ENCODE measurements at places on chromosomes 5 and 9. TPM values are rescaled to one million over a fixed set of nuclear protein-coding genes. Genes with fewer than 3 reads are reported as not detected.

Gene TICAM2
- total RNA-seq = 1.6 TPM

Gene RAB3C
- not detected for total RNA-seq

Gene REEP2
- total RNA-seq = 6.5 TPM

Gene OLFML2A
- 44.5 TPM for total RNA-seq

Gene WHRN
- total RNA-seq = 18.0 TPM

Gene ITGA1
- total RNA-seq = 1.6 TPM

Gene BARHL1
- not detected for total RNA-seq

Gene PCDHA8
- total RNA-seq = 0.10 TPM

Gene PCDHGB3
- total RNA-seq = 0.49 TPM

Gene DNAJC21
- total RNA-seq = 54.5 TPM

Gene IL4
- not detected for total RNA-seq

Gene TRIM36
- 1.6 TPM for total RNA-seq

Gene SPRY4
- 35.6 TPM for total RNA-seq

Gene TMED7
- 113 TPM for total RNA-seq

Gene GABRP
- not detected for total RNA-seq

Gene NREP
- total RNA-seq = 4.9 TPM

Gene ANKRD31
- total RNA-seq = not detected

Gene DPYSL3
- total RNA-seq = 1.1 TPM

Gene PPP2R2B
- 8.8 TPM for total RNA-seq

Gene DOCK8
- 1.4 TPM for total RNA-seq

Gene C9
- total RNA-seq = 0.05 TPM

Gene AGXT2
- not detected for total RNA-seq

Gene CD14
- 2.5 TPM for total RNA-seq

Gene ARHGEF28
- 34.8 TPM for total RNA-seq

Gene IL3
- total RNA-seq = not detected

Gene CMYA5
- total RNA-seq = 0.31 TPM

Gene ANKDD1B
- total RNA-seq = 0.10 TPM

Gene CRHBP
- total RNA-seq = 0.10 TPM

Gene EPB41L4B
- 27.8 TPM for total RNA-seq

Gene PTGES
- total RNA-seq = 1.1 TPM

Gene IRX4
- 0.18 TPM for total RNA-seq

Gene SPINK6
- total RNA-seq = not detected

Gene PCDHB7
- 1.3 TPM for total RNA-seq

Gene OR1L4
- not detected for total RNA-seq

Gene PCDHAC2
- total RNA-seq = 8.8 TPM

Gene OR1Q1
- total RNA-seq = not detected

Gene HEMGN
- total RNA-seq = not detected

Gene PLPP7
- 3.3 TPM for total RNA-seq

Gene TAF11L5
- total RNA-seq = not detected

Gene NXNL2
- 1.4 TPM for total RNA-seq

Gene SGTB
- 9.2 TPM for total RNA-seq

Gene ZDHHC11B
- total RNA-seq = 1.4 TPM

Gene KIF20A
- total RNA-seq = 55.4 TPM

Gene NR2F1
- 49.5 TPM for total RNA-seq

Gene EQTN
- not detected for total RNA-seq

Gene PTPDC1
- total RNA-seq = 10.6 TPM

Gene PLEKHG4B
- 8.9 TPM for total RNA-seq

Gene CCDC152
- total RNA-seq = not detected

Gene TMEM8B
- 7.9 TPM for total RNA-seq
